KBM-7 (cell line): ENCODE measurements at places on chromosomes 13 and 19.

- peak; percentile 64 for DNase-seq
Measured at GRCh38 chr19:28737021-28737895, 475.7 kb downstream of the UQCRFS1 start.

GRCh38 chr19:33687481-33688170 lies 65.9 kb downstream of the CHST8 start:
- DNase-seq = no peak

GRCh38 chr13:43730642-43731041 lies 56.1 kb downstream of the ENOX1 start:
- no peak for DNase-seq

DNA sequence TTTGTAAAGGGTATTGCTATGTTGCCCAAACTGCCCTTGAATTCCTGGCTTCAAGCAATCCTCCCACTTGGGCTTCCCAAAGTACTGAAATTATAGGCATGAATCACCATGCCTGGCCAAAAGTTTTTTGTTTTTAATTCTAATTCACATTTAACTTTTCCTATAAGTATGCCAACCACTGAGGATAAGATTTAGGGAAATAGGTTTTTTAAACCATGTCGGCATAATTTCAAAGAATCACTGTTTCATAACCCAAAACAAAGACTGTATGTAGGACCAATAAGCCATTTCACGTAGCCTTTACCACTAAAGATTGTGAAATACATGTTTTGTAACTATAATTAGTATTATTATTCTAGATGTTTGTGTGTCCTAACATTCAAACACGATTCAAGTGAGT lies 8.2 kb downstream of the ZDHHC20 start:
- DNase-seq = no peak

- DNase-seq = peak; percentile 79
Measured at GRCh38 chr19:48858984-48859710, 9.3 kb downstream of the PLEKHA4 start.

- DNase-seq = no peak
Measured at GRCh38 chr19:55383279-55384130, 587 bp downstream of the TMEM238 start.

GRCh38 chr13:110627351-110627750 lies 12.0 kb downstream of the NAXD start:
- no peak for DNase-seq

- no peak for DNase-seq
Measured at GRCh38 chr13:19650742-19651141, 17.3 kb downstream of the MPHOSPH8 start.

- DNase-seq = no peak
Measured at GRCh38 chr13:65453982-65454381, 1776.2 kb downstream of the PCDH9 start.

GRCh38 chr13:106105153-106105552 lies 430.3 kb downstream of the EFNB2 start:
- no peak for DNase-seq

- peak; percentile 79 for DNase-seq
Measured at GRCh38 chr13:99312493-99312883, 5.3 kb upstream of the GPR183 start.

DNA sequence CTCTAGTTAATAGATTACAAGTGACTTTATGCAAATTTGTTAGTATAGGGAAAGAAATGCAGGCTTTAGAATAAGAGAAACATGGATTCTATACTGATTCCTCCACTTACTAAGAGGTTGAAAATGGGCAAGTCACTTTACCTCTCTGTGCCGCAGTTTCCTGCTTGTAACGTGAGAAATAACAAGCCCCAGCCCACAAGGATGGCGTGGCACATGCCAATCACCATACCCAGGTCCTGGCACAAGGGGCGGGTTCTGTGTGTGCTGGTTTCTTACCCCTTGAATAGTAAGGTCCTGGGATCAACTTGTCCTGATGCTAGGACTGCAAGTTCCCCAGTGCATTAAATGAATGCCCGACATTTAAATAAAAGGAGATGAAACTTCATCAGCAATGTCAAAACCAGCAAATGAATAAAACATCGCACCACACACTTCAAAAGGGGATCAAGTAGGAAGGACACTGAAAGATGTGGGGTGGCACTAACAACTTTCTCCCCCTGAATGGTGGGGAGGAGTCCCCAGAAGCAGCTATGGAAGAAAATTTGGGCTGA lies 7.9 kb upstream of the SIGLEC9 start:
- no peak for DNase-seq

DNA sequence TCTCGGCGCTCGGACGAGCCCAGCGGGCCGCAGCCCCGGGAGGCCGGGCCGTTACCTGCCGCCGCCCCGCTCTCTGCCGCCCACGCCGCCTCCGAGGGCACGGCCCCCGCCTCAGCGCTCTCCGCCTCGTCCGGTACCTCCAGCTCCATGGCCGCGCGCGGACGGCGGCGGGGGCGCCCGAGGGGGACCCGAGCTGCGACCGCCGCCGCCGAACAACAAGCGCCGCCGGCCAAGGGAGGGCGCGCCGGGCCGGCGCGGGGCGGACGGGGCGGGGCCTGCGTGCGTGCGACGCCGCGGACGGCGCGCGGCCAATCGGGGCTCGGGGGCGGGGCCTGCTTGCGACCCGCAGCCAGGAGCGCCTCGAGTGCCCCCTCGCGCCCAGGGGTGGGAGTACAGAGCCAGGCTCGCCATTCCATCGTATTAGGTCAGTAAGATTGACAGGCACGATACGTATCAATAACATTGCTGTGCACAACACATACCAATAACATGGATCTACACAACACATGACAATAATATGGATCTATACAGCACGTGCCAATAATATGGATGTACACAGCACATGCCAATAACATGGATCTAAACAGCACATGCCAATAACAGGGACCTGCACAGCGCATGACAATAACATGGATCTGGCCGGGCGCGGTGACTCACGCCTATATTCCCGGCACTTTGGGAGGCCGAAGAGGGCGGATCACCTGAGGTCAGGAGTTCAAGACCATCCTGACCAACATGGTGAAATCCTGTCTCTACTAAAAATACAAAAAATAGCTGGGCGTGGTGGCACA lies at the start of gene PIP5K1C:
Gene PIP5K1C, minus strand, starts transcription at position 227 of the 791 bp plus-strand sequence. Its CDS starts 78 bp downstream, at position 149.
- DNase-seq = peak; percentile 81

GRCh38 chr19:29390742-29391141 lies 135.1 kb upstream of the VSTM2B start:
- no peak for DNase-seq

DNA sequence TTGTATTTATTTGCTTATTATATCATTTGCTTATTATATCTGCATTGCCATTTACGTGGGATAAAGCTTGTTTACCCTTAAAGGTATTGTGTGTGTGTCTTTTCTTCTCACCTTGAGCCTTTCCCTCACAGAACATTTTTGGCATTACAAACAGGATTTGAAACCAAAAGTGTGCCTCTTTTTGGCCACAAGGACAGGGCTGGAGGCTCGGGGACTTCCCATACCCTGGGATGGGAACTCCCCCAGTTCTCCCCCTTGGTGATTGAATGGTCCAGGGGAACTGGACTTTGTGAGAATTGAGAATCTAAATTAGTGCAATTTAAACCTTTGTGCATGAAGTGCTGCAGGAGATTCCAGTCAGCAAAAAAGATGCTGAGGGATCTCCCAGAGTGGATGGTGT lies 2.4 kb upstream of the ZNF506 start:
- no peak for DNase-seq

DNA sequence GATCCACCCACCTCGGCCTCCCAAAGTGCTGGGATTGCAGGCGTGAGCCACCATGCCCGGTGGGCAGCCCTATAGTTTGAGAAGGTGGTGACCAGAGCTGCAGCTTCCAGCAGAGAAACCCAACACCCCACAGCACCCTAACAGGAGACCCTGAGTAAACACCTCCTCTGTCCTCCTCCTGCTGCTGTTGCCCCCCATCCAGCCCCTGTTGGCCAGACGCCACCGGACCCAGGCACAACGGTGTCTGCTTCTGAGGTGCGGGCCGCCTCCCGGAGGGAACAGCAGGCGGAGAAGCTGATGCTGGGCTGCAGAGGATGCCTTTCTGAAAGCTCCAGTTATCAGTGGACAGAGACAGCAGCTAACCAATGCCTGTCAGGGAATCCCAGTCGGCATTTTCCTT lies 175.5 kb downstream of the COL4A1 start:
- no peak for DNase-seq

DNA sequence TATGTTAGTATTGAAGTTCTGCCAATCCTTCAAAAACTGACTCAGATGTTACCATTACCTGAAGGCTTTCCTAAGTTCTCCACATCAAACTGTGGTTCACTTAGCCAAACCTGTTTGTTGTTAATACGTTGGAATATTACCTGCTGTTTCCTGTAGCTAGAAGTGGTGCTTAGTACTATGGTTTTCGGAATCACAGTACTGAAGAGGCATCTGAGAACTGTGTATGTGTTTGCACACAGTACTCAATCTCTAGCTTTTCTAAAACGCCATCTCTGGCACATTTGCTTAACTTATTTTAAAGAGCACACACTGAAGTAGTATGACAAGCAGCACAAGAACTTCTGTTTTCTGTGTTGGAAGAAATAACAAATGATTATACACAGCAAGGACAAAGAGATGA lies 248.2 kb downstream of the SHISA2 start:
- DNase-seq = no peak

GRCh38 chr13:44120043-44120442 lies 240.3 kb downstream of the LACC1 start:
- DNase-seq = no peak

DNA sequence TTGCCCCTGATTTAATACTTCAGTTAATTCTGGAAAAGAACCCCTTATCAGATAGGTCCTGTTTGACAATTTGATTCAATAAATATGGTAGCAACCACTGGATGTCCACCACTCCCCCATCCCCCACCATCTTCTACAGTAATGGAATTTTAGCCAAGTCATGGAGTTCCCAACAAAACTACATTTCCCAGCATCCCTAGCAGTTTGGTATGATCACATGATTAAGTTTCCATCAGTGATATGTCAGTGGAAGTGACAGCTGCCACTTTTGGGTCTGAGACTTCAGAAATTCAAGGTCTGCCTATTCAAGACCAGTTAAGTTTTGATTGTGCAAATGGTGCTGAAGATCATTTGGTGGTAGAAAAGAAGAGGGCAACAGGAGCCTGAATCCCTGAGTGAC lies 85.5 kb downstream of the CACNA1A start:
- DNase-seq = no peak

DNA sequence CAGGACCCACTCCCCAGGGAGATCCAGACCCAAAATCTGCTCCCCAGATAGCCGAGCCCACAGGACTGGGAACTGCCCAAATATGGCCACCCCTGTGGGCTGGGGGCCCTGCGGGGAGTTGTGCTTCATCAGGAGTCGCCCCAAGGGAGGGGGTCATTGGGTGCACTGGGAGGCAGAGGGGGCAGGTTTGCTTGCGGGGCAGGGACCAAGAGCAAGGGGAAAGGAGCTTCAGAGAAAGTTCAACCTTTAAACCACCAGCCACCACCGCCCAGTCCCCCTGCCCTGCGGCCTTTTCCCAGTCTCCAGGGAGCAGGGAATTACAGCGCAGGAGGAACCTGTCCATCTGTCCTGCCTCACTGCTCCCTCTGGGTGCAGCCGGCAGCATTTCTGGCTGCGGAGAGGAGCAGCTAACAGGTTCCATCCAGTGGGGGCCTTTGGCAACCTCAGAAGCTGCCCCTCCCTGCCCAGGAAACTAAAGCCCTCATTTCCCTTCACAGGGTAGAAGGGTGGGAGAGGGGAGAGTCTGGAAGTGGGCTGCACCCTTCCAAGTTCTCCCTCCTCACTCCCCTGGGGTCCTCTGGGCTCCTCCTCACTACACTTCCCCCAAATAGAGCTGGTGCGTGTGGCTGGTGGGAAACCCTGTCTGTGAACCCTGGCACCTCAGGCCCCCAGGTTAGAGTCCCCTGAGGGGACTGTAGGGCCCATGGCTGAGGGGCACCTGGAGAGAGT lies 13.8 kb upstream of the ASF1B start:
- DNase-seq = no peak

DNA sequence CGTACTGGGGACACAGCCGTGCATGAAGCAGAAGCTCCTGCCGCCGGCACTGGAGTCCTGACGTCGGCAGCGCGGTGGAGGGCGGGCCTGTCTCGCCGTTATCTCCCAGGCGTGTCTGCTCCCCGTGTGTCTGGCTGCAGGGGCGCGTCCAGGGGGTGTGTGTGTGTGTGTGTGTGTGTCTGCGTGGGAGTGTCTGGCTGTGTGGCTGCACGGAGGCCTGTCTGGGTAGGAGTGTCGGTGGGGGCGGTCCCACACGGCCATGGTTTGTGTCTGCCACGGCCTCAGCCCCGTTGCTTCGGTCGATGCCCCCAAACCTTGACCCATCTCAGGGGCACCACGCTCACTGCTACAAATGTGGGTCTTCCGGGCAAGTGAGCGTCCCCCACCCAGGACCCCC lies 18.3 kb downstream of the ARID3A start:
- peak; percentile 74 for DNase-seq

GRCh38 chr19:55601084-55601483 lies 996 bp downstream of the ZNF524 start:
- no peak for DNase-seq
